ENCODE measurements at places on chromosomes 7 and 10.

DNA sequence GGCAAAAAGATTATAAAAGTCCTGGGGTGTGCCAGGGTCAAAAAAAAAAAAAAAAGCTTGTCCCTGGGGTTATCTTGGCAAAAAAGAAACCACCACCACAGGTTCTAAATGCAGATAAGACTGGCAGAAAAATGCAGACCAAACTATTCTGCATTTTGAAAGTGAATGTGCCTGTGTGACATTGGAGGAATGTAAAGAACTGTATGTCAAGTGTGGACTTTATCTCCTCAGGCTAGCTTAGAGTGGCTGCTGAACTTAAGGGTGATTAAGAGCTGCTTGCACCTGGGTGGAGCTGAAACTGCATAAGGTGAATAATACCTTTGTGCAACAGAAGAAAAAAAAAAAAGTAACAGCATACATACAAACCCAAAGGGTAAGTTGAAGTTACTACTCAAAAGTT is 1.3 kb upstream of the NAPEPLD start:
- DNase-seq = peak; percentile 94

DNA sequence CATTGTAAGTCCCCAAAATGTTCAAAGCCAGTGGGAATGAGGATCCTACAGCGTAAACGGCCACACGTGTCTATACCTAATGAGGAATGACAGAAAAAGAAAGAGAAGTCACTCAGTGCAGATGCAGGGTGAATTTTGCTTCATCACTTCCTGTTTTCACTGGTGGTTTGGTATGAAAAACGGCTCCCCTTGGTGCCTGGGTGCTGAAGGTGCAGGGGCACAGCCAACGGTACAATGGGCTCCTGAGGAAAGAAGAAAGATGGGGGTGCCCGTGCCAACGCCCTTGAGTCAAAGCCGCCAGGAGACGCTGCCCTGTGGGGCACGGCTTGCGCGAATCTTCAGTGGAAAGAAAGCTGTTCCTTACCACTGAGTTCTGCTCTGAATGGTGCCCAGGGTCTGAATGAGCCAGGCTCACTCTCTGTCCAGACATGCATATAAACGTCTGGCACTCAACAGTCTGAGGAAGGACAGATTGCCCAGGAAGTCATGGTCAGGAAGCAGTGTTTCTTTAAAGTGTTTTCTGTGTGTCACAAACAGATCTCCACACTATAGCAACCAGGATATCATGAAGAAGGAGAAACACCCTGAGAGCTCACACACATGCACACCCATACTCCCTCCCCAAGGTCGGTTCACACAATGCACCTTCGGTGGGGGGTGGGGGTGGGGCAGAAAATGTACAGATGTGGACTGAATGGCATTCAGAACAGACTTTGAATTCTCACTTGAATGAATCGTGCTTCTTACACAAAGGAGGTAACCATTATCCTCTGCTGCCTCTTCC is 105.8 kb downstream of the ELMO1 start:
- peak; percentile 91 for DNase-seq

DNA sequence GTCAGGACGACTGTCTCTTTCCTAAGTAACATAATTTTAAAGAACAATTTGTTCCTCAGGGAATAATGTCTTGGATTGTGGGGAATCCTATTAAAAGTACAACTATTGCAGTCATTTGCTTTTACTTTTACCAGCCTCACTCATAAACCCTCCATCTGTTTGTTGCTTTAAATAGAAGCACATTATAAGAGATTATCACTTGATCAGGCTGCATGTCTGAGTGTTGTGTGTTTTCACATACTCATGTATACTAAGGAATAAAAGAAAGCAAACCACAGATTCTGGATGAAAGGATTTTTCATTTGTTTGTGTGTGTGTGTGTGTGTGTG is 1077.8 kb downstream of the KCNMA1 start:
- no peak for DNase-seq

- DNase-seq = no peak
Observed at GRCh38 chr7:103928581-103928980, 60.9 kb downstream of the RELN start.

DNA sequence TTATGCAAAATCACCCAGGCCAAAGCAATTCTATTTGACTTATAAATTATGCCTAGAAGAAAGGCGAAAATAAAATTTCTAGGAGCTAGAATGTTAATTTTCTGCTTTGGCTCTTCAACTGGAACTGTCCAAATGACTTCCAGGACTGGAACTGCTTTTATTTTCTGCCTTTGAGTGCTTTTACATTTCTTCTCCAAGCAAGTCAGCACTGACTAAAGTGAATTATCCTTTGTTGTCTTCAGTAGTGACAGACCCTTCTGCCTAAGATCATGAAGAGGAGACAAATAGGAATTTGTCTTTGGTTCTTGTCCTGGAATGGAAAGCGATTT is 255.9 kb downstream of the DNAJB9 start:
- no peak for DNase-seq

DNA sequence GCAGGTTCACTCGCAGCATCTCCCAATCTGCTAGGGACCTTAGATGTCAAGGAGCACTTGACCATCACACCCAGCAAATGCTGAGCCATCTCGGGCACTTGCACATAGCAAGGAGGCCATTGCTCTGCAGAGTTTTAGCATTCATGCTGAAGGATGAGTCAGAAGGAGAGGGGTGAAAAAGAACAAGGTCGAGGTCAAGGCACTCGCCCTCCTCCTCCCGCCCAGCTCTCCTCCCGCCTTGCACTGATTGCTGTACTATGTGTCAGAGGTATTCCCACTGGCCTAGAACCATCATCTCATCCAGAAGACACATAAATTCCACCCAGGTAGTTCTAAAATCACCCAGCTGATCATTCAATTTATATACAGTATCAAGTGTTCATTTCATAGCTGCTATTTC is 255.1 kb upstream of the SP4 start:
- no peak for DNase-seq

GRCh38 chr7:76191783-76192240 is 9.9 kb upstream of the SRRM3 start:
- DNase-seq = peak; percentile 57

DNA sequence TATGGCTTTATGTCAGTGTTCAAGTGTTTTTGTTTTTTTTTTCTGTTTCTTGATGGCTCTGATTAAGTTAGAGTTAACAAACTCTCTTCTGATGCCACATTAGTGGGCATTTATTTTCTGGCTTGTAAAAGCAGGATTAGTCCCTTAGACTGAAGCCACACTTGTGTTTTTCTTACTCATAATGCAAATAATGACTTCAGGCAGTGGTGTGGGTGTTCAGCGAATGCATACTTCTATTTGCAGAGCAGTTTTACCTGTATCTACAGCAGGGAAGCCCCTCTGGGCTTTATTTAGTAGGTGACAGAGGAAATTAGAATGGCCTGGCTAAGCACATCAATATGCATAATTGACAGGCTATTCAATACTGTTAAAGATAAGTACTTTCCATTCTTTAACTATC is 79.9 kb downstream of the CNNM2 start:
- no peak for DNase-seq

DNA sequence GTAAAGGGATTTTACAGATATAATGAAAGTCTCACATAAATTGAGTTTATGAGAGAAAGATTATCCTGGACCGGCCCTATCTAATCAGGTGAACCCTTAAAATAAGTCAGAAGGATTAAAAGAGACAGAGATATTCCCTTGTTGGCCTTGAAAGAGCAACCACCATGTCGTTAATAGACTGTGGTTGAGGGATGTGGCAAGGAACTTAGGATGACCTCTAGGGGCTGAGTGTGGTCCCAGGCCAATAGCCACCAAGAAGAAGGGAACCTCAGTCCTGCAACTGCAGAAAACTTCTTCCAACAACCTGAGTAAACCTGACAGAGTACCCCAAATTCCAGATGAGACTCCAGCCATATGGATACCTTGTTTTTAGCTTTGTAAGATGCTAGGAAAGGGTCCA is 121.5 kb downstream of the POLR1F start:
- DNase-seq = peak; percentile 48

GRCh38 chr7:134083766-134084487 is 43.2 kb upstream of the LRGUK start:
- DNase-seq = peak; percentile 30

- DNase-seq = no peak
Observed at GRCh38 chr7:36287371-36288241, 102.1 kb upstream of the ANLN start.

DNA sequence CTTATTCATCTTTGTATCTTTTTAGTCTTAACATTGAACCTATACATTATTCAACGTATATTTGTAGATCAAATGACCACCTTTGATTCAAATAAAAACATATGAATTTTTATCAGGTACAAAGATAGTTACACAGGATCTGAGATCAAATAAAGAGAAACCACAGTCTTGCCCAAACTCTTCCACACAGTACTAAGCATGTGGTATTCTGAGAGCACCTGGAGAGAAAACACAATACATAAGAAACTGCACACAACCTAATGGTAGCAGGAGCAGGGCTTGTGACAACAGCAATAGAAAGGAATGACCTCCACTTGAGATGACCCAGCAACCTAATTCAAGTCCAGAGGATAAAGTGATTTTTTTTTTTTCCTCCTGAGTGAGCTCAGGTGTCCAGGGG is 6.5 kb upstream of the WASL start:
- DNase-seq = no peak

- DNase-seq = no peak
Observed at GRCh38 chr10:30352377-30352776, 3.3 kb upstream of the MTPAP start.

DNA sequence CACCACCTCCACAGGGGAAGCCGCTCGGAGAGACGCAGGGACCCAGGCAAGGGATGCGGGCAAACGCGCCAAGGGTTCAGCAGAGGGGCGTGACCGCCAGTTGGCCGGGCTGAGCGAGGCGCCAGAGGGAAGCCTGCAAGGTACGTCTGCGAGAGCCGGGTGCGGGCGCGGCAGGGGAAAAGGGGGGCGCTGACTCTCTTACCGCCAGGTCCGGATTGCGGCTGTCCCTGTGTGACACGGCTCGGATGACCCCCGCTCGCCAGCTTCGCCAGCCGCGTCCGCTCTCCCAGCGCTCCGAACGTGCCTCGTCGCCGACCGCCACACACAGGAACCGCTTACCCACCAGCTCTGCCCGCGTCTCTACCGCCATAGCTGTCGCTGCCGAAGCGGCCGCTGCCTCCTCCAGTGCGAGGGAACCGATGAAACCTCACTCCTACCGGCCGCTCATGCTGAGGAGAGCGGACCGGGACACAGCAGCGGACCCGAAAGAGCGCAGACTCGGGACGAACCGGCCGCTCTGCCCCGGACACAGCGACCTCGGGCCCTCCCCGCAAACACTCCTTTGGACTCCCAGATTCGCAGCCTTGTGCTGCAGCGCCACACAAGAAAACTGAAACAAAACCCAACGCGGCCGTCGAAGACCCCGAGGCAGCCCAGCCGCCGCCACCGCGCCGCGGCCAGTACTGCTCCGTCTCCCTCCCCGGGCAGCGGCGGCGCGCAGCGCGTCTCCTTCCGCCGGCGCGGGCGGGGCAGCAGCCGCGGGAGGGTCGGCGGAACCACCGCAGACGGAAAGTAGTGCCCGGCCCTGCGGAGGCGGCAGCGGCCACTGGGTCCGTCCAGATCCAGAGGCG is at the start of gene JMJD1C:
JMJD1C (minus strand) TSS at position 685 of the 851 bp plus-strand sequence; CDS start at position 370, 315 bp downstream.
- peak; percentile 78 for DNase-seq

GRCh38 chr10:103739039-103739764 is 116.2 kb downstream of the SH3PXD2A start:
- DNase-seq = no peak

DNA sequence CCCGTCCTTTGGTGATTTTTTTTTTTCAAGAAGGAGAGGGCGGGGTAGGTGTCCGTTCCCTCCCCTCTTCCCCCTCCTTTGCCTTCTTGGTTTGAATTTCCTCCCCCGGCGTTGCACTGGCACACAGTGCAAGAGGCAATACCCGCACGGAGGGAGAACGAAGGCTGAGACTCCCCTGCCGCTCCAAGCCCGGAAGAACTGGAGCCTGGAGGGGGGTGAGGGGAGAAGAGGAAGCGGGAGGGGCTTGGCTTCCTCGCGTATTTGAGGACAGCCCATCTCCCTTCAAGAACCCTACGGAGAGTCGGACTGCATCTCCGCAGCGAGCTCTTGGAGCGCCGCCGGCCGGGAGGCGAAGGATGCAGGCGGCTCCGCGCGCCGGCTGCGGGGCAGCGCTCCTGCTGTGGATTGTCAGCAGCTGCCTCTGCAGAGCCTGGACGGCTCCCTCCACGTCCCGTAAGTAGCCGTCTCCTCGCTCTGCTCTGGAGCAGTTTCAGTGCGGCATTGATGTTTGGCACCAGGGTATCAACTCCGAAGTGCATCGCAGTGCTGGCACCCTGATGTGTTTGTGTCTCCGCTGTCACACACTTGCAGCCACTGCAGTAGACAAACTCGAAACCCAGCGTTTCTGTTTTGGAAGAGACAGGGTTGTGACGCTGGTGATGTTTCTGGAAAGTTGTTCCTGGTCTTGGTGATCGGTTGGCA is at the start of gene CNTNAP2:
CNTNAP2 (plus strand) TSS at position 281 of the 702 bp plus-strand sequence; CDS start at position 357, 76 bp downstream.
- DNase-seq = peak; percentile 3

GRCh38 chr10:8092428-8092827 is 37.9 kb downstream of the GATA3 start:
- DNase-seq = no peak

DNA sequence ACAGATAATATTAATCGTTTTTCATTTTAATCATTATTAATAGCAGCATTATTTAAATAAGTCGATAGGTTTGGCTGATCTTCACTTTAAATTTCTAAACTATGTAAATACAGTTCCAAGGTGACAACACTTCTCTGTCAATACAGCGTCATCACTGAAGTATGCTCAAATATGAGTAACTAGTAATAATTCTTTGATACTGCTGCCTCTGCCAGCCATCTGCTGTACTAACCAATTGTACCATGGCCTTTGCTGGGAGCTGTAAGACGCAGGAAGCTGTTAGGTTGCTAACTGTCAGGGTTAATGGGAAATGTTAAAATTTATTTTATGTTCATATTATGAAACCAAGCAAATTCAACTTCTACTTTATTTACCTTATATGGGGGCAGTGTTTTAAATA is 1650.5 kb upstream of the LRRTM3 start:
- no peak for DNase-seq

DNA sequence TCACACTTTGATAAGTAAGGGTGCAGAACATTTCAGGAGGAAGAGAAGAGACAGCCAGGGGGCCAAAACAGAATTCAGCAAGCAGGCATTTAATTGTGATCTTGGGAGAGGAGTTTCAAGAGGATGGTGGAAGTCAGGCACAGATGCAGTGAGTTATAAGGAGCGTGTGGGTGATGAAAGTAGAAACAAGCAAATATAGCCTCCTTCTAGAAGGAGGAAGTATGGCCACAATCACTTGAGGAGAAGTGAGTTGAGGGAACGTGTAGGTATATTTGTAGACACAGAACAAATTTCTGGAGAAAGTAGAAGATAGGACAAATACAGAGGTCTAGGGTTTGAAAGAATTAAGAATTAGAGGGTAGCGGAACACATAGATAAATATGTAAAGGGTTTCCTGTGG is 165.8 kb downstream of the CACNB2 start:
- peak; percentile 7 for DNase-seq

- DNase-seq = no peak
Observed at GRCh38 chr10:7000061-7000460, 410.8 kb downstream of the SFMBT2 start.

GRCh38 chr10:63384001-63384400 is 81.8 kb downstream of the JMJD1C start:
- no peak for DNase-seq

Data from hematopoietic multipotent progenitor cell treated with erythropoietin and hydrocortisone succinate and interleukin-3 and kit ligand, for 6 days (in vitro differentiated cells).